ENCODE measurements at places on chromosomes 6 and 20.
A peak's percentile ranks its signal among the peaks of the same experiment; 100 is the strongest.

DNA sequence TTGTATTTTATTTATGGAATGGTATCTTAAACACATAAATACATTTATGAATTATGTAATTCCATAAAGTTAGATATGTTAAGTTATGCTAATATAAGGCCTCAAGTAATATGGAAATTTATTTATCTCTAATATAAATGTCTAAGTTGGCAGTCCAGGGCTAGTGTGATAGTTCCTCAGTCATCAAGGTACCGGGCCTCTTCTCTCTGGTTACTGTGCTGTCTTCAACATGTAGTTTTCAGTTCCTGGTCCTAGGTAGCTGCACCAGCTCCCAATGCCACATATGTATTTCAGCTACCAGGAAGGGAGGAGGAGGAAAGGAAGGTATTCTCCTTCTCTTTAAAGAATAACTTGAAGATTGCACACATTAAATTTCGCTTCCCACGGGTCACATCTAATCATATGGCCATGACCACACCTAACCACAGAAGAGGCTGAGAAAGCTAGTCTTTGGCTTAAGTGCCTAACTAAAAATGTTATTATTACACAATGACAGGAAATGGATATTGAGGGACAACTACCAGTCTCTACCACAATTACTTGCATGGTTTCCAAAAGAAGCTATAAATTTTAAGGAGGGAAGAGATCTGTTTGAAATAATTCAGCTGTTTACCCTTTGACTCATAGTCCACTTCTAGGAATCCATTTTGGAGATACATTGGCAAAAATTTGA lies 68.6 kb downstream of the BCKDHB start:
- DNase-seq, result peak; percentile 56

DNA sequence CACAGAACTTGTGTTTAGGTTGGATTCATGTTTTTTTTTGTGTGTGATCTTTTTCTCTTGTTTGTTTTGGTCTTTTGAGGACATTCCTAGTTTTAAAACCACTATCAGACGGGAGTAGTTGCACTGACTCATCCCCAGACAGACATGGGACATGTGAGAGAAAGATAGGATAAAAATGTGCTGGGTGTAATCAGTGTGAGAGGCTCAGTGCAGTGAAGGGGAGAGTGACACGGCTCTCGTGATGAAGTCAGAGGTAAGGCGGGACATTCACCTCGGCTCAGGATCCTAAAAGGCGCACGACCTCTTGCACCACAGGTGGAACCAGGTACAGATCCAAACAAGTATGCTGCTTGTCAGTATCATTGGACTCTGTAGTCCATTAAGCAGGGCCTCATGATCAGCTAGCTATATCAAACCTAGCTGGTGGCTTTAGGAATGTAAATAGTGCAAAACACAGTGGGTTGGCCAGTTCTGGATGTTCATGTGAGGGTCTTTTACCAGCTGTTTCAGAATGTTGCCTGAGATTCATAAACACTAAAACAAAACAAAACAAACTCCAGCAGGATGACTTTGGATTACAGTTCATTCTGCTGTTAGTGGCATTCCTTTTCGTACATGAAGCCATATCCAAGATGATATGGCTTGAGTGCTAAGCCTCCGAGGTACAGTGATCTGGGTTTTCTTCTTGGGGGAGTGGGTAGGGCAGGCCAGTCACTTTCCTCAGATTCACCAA lies 18.0 kb downstream of the FOXO3 start:
- DNase-seq, result no peak

DNA sequence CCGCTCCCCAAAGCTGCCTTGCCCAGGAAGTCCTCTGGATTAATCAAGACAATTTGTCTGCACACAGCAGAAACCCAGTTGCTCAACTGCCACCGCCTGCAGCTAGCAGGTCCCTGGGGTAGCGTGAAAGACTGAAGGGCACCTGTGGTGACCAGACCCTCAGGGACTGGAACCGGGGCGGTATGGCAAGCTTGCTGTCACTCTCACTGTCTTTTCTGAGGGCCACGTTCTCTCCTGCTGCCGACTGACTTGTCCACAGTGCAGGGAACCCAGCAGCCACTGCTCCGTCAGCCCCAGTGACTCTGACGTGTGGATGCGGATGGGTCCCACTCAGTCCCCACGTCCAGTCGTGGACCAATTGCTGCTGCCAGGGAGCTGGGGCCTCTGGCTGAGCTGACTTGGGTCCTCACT lies 72.8 kb upstream of the PMEPA1 start:
- no peak for DNase-seq

DNA sequence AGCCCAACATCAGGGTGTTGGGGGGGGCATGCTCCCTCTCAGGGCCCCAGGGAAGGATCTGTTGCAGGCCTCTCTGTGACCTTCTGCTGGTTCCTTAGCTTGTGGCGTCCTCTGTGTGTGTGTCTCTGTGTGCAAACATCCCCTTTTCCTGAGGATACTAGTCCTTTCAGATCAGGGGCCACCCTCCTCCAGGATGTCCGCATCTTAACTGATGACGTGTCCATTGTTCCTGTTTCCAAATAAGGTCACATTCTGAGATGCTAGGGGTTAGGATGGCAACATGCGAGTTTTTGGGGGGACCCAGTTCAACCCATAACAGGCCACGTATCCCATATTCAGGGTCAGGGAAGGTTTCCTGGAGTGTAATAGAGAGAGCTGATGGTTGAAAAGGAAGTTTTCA lies 40.9 kb downstream of the GMPR start:
- DNase-seq, result no peak

DNA sequence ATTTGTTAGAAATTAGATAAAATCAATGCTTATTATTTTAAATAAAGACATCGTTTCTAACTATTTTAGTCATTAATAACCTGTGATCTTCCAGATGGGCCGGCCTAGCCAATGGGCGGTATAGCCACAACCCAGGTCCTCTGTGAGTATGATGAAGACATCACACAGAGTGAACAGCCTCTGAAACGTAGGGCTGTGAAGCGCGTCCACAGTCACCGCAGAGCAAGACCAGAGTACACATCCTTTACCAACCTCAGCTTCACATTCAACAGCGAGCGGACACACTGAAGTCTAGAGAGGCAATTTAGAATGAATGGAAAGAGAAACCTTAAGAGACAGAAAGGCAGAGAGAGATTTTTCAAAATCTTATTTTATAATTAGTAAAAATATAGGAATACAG lies 125.0 kb upstream of the RPS6KA2 start:
- DNase-seq, result no peak

DNA sequence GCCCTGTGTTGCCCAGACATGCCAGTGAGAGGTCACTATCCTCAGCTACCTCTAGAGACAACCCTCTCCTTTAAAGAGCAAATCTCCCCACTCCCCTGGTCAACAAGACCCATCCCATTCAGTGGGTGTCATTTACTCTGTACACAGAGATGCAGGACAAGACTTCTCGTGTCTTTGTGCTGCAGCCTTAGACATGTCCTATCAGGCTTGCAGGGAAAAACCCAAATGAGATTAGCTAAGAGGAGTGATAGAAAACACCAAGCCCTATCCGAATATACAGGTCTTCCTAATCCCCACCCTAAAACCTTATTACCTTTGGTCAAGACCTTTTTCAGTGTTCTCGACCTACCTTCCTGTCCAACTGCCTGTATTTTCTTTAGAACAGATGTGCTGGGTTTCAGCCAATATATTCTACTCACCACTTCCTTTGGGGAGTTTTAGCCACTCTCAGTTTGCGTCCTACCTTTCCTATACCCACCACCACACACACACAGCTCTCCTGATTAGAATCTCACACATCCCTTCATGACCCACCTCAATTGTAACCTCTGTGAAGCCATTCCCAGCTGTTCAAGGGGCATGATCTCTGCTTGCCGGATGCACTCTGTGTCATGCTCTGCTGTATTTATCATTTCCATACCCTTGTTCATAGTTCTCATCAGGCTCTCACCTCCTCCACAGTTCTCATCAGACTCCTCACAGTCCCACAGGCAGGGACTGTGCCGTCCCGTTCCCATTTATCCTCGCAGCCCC lies 39.7 kb downstream of the TRAM2 start:
- peak; percentile 20 for DNase-seq

GRCh38 chr6:25229671-25230321 lies 49.4 kb upstream of the CARMIL1 start:
- DNase-seq, result no peak

DNA sequence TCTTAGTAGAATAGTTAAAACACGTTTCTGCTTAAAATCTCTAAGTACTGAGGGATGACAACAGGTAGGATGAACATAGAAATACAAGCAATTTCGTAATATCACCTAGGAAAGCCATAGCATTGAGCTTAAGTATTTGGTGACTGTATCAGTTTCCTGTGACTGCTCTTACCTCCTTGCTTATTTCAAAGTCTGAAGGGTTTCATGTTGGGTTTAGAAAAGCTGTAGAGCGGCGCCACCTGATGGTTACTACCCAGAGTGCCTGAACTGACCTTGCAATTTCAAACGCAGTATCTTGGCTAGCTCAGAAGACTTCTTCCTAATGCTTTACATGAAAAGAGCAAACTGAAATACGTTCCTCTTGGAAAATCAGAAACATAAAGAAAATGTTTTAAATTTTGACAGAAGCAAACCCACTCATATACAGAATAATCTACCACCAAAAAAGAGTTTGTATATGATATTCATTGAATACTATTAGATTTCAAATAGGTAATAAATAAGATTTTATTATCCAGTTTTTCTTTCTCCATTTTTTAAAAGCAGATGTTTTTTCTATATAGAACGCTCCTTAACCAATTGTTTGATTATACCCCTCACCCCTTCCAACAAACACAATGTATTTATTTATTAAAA lies 82.3 kb upstream of the RIPOR2 start:
- no peak for DNase-seq

GRCh38 chr6:40762981-40763380 lies 175.8 kb upstream of the LRFN2 start:
- no peak for DNase-seq

- peak; percentile 40 for DNase-seq
These were observed 217.3 kb upstream of the RREB1 start for GRCh38 chr6:6890400-6890858.

DNA sequence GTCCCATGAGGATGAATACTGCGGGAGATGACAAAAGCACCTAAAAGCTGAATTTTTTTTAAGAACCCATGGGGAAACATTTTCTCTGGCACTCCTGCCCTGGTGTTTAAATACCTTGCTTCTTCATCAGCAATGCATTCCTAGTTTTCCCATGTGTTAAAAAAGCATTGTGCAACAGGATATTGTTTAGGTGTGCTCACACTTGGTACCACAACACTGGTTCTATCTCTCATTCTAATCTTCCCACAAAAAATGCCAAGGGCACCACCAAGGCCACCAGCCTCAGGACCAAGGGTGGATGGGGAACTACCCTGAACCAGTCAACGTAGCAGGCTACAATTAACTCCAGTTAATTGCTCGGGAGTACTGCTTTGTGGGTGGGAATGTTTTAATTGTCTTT lies 50.9 kb downstream of the ALDH5A1 start:
- DNase-seq, result no peak

DNA sequence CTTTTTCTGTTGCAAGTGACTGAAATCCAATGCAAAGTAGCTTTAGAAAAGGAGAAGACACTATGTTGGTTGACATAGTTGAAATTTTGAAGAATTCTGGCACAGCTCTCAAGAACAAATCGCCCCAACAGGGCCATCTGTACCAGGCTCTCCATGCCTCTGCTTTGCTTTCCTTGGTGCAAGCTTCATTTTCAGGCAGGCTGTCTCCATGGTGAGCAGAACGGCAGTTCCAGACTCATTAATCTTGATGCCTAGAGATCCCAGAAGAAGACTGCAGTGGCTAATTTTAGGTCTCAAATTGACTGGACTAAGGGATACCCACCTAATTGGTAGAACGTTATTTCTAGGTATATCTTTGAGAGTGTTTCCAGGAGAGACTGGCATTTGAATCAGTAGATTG lies 950.7 kb upstream of the FLRT3 start:
- no peak for DNase-seq

DNA sequence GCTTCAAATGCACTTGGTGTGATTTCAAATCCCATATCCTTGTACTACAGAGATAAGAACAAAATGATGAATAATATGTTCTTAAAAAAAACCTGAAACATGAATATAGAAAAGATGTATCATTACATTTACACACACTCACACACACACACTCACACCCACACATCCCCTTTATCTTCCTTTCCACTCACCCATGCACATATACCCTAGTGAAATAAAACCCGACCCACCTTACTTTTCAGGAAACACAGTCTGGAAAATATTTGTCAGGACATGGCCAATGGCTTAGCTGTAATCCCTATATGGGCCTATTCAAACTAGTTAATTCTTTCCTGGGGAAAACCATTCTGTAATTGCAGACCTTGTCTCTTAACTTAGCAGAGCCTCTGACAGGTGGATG lies 60.8 kb upstream of the EDN1 start:
- DNase-seq, result no peak

GRCh38 chr20:63416631-63417030 lies 55.5 kb upstream of the CHRNA4 start:
- DNase-seq, result no peak

DNA sequence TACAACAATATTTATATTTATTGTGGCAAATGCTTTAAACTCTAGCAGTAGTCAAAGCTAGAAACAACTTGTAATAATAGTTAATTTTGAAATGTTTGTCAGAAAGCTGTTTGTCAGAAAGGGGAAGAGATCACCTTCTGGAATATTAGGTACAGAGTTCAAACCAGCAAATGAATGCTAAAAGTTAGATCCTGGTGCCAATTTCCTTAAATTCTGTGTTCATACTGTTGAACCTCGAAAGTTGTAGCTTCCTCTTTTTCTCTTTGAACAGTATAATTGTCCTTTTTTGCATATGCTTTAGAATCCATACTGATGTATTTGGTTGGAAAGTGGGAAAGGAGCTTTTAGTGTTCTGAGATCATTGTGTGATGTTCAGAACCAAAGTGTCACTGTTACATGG lies 22.4 kb downstream of the ITCH start:
- peak; percentile 46 for DNase-seq

GRCh38 chr6:16982807-16983206 lies 119.0 kb upstream of the STMND1 start:
- DNase-seq, result no peak

DNA sequence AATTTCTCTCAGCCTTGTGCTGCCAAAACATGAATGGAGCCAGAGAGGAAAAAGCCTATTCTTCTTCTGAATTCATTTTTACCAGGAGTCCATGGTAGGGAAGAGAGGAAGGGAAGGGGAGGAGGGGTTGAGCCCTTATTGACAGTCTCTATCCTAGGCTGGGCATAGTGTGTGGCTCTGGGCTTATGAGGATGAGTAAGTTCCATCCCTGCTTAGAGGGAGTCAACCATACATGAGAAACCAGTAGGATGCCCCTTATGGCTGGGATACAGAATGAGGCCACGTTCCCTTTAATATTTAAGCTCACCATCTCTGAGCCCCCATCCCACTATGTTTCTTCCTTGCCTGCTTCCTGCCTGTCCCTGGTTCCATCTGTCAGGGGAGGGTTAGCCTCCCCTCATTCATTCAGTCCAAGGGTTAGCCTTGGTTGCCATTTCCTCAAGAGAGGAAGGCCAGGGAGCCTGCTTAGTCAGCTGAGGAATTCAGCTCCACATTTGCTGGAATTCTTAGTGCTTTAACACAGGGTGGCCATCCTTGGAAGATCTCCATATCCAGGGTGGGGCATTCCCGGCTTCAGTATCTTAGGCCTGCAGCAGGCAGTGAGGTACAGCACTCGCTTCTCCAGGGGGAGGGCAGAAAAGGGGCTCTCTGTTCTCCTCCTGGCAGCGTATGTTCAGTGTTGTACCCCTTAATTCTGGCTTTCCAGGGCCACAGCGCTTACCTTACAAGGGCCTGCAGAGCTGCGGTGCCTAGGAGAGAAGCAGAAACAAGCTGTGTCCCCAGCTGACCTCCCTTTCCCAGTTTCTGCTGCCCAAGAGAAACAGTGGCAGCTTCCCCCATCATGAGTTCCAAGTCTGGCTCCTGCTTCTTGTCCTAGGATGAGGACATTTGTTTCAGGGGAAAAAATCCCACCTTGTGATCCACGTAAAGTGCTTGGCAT lies 12.5 kb downstream of the SIRT5 start:
- no peak for DNase-seq

All from GF-D8 (cell line).